ENCODE measurements at places on chromosomes 11 and 22.
A peak's percentile ranks its signal among the peaks of the same experiment; 100 is the strongest.

DNA sequence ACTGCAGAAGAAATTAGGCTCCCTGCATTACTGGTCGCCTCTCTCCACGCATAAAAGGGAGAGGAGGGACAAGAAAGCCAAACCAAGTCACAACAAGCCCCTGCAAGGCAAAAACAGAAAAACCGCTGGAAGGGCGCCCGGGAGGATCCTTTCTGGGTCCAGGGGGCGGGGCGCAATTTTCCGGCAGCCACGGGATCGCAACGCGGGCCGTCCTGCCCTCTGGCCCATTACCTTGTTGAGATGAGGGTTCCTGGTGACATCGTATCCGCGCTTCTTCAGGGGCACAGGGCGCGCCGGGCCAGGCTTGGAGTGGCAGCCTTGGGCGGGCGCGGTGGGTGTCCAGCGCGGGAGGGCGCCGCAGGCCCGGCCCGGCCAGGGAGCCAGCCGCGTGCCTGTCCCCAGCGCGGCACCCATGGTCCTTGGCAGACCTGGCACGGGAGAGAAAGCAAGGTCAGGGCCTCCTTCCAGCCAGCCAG, 847 bp downstream of the ME3 start:
- DNase-seq = no peak

GRCh38 chr11:120539667-120540369, 28.3 kb downstream of the GRIK4 start:
- DNase-seq = no peak

DNA sequence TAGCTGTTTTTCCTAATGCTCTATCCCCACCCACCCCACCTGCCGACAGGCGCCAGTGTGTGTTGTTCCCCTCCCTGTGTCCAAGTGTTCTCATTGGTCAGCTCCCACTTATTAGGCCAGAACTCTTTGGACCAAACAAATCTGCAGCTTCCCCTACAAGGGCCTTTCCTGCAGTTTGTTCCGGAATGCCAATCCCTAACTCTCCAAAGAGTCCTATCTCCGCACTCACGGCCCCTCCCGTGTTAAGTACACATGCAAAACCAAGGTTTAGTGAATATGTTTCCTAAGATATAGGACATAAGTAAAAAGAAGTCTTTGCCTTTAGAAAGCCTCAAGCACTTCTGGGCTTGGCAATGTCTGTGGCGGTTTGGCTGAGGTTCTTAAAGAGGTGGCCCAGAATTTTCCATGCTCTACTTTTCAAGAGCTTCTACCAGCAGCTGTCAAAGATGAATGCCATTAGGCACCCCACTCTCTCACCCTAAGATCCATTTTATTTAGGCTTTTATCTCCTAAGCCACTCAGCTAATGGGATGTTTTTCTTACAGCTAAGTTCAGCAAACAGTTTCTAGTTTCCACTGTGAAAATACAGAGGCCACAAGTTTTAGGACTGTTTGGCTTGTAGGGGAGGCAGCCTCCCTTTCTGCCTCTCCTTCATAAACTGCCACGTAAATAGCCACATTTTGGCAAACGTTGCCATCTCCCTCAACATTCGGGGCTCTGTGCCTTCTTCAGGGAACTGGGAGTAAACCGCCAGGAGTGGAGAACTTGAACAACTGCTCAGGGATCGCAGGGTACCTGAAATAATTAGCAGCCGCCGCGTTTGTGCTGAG, 1.6 kb downstream of the CD59 start:
- no peak for DNase-seq

GRCh38 chr11:118213781-118214180, 11.0 kb downstream of the JAML start:
- DNase-seq = no peak

GRCh38 chr11:76752321-76753143, 30.6 kb upstream of the TSKU start:
- DNase-seq = no peak

DNA sequence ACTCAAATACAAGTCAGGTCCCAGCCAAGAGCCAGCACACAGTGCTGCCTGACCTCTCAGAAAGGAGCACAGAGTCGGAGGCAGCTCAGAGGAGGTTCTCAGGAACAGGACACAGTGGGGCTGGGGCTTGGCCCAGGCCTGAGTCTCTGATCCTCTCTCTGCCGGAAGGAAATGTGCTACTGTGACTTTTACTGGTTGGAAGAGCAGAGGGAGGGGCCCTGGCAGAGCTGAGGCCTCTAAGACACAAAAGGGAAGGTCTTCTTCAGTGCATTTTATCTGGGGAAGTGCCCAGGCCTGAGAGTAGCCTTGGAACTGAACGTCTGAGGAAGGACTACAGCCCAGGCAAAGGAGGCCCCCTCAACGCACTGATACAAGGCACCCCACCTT, 16.2 kb upstream of the CASTOR1 start:
- peak; percentile 60 for DNase-seq

- no peak for DNase-seq
Measured at GRCh38 chr22:22733881-22734373, 89.5 kb downstream of the GGTLC2 start.

GRCh38 chr11:8373519-8374432, 110.1 kb upstream of the LMO1 start:
- no peak for DNase-seq

DNA sequence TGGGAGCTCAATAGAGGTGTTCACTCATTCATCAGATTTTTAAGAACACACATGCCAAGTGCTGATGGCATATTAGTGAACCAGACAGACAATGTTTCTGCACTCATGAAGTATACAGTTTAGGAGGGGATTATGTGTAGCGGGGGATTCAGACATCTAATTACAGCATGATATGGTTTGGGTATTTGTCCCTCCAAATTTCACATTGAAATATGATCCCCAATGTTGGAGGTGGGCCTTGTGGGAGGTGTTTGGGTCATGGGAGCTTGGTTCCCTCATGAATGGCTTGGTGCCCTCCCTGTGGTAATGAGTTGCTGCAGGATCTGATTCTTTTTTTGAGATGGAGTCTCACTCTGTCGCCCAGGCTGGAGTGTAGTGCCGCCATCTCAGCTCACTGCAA, 8.9 kb upstream of the RAB3IL1 start:
- no peak for DNase-seq

- DNase-seq = no peak
Measured at GRCh38 chr11:110173811-110174644, 80.8 kb downstream of the ZC3H12C start.

DNA sequence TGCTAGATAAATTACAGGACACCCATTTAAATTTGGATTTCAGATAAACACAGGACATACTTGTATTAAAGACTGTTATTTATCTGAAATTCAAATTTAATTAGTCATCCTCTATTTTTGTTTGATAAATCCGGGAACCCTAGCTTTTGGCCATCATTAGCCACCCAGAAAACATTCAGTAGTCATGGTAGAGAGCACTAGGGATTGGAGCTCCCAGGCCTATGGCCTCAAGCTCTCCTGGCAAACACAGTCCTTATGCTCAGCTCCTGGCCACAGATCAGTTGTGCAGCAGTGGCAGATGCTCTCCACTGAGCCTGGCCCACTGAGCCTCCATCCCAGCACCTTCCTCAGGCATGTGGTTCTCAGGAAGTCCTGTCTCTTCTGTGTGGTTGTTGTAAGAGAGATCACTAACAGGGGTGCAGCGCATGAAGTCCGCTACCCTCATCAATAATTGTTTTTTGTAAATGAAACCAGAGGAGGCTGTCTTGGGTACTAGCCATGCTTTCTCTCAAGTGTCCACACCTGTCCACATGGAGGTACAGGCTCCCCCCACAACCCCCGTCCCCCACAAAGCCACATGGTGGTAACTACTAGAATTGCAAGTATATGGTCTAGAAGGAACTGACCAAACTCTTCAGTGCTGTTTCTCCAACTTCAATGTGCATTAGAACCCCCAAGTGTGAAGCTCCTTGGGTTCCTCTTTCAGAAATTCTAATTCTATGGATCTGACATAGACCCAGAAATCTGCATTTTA, 1.1 kb upstream of the IRAG1 start:
- no peak for DNase-seq

DNA sequence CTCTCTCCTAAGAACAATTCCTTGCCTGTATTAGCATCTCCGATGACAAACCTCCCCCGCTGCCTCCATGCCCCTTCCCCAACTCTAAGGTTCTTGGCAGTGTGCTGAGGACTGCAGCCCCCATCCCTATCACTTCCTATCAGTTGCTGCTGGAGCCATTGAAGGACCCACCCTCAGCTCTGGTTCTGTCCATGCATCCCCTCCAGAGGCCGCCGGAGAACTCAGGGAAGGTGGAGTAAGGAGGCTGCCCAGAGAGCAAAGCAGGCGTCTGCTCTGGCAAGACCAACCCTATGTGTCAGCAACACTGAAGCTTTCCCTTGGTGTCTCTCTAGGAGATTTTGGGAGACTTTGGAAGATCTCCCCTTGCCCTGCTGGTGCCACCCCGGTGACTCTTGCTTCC, 1139.5 kb downstream of the TBC1D22A start:
- no peak for DNase-seq

DNA sequence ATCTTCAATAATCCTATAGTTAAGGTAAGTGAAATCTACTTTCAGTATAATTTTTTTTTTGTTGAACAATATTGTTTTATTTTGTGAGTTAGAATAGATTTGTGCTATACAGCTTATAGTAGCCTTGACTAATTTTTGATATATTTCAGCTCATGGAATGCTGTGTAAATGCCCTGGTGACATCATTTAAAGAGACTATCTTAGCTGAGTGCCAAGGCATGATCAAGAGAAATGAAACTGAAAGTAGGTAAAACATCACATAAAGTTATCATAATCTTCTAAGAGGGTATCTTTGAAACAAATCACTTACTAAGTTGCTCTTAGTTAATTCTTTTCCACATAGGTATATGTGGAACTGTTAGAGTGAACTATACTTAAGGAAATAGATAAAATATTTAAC, 51.4 kb upstream of the ACAT1 start:
- DNase-seq = no peak

- no peak for DNase-seq
Measured at GRCh38 chr22:19621373-19622060, 92.8 kb upstream of the SEPTIN5 start.

DNA sequence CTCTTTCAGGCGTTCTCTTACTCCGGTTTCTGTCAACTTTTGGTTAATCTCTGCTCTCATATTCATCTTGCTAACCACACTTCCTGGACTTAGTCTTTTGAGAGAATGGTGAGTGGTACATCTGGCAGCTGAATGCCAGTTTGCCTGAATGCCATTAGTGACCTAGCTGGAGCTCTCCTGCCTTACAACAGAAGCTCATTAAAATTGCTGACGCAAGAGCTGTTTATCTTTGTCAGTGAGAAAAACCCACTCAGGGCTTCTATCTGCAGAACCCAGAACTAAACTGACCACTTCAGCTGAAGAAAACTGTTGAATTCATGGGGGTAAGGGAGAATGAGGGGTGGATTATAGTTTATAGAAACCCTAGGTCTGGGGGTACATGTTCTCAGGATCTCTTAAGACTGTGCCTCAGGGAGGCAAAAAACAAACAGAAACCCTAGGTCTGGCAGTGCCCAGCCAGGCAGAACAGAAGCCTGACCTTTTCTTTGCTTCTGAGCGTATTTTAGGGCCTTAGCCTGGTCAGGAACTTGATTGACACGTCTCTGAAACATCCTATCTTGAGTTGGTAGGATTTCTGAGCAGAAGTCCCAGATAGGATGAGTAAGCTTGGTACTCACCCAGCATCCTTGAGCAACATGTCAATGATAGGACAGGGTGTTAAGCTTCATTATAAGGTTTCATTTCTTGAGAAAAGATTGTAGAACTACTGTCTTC, 52.8 kb upstream of the YWHAH start:
- DNase-seq = no peak

GRCh38 chr11:119676461-119677020, 52.5 kb downstream of the NECTIN1 start:
- DNase-seq = no peak

DNA sequence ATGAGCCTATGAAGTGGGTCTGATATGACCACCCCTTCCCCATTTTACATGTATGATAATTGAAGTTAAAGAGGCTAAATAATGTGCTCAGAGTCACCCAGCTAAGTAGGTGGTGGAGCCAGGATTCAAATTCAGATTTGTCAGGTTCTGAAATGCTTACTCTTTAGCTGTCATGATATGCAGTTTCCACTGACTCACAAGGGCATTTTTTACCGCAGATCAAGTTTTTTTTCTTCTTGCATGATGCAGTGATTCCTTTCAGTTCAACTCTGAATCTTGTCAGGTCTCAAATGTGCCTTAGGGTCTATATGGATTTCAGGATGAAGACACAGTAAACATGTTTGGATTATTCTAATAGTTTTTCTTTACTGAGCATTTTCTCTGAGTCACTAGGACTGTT, 12.6 kb upstream of the TRIM44 start:
- no peak for DNase-seq

GRCh38 chr11:106076171-106076918, 802 bp downstream of the KBTBD3 start:
- no peak for DNase-seq

DNA sequence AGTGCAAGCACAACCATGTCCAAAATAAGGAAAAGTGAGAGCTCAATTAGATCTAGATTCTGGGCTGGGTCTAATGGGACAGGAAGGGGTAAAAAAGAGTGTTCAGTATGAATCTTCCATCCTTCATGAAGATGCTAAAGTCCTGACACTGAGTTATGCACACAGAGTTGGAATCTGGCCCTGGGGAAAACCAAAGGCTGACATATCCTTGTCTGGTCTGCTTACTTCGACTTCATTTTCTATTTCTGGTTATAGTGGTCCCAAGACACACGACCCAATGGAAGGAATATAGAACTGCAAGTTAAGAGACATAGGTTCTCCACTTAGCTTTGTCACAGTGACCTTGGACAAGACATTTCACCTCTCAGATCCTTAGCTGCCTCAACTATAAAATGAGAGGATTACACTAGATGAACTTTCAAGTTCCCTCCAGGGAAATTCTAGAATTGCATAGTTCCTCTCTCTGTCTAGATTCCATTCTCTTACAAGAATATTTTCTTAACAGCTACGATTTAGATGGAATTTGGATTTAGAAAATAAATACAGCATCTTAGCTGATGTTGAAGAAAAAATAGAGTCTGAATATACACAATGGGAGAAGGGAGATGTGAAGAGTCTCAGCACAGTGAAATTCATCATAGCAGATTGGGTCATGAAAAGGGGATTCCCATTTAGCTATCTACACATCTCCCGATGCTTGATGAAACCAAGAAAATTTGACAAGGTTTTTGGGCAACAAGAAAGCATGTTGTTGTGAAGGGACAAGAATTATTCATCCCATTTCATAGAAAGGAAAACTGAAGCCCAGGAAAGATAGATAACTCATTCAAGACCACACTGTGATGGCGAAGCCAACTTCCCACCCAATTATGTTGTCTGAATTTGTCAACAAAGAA, 3.3 kb downstream of the BLID start:
- no peak for DNase-seq

GRCh38 chr11:47007579-47007978, 71.0 kb downstream of the CSTPP1 start:
- DNase-seq = no peak

GRCh38 chr11:59759900-59760299, 4.7 kb downstream of the STX3 start:
- no peak for DNase-seq

- no peak for DNase-seq
Measured at GRCh38 chr11:123546515-123546914, 107.9 kb downstream of the SCN3B start.

- no peak for DNase-seq
Measured at GRCh38 chr11:115679945-115680344, 175.7 kb upstream of the CADM1 start.
